ENCODE measurements at places on chromosomes 11 and 22.

GRCh38 chr22:39800790-39801520 is 92.6 kb downstream of the ENTHD1 start:
- DNase-seq, result peak; percentile 87

- DNase-seq, result no peak
Observed at GRCh38 chr22:32991353-32992101, 66.7 kb downstream of the SYN3 start.

- no peak for DNase-seq
Observed at GRCh38 chr11:64313491-64314145, 3.7 kb downstream of the TRMT112 start.

- DNase-seq, result no peak
Observed at GRCh38 chr11:5234381-5234834, at the start of gene HBD. HBD (minus strand) TSS chr11:5234483; CDS start chr11:5234433, 50 bp downstream.

DNA sequence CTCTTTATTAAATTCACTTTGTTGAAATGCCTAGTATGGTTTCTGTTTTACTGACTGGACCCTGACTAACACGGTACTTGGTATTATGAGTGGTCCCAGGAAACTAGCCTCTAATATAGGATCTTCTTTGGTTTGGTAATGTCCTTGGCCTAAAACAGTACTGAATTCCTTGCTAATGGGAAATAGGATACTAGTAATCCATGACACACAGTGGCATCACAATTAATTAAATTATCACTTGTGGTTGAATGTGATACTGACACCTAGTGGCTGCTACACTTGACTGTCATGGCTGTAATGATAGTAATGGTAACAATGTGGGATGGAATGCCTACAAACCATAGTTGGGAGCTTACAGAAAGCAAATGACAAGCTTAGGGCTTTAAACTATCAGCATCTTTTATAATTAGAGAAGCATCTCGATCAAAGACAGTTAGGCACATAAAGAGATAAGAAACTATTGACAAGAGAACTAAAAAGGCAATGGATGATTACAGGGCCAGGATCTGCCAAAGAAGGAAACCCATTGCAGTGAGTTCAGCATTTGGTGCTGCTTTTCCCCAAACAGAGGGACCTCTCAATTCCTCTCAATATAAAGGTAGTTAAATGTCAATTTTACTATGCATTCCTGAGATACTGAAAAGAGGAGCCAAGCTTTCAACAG is 8.6 kb downstream of the DNHD1 start:
- peak; percentile 6 for DNase-seq

- DNase-seq, result no peak
Observed at GRCh38 chr11:1880746-1881441, 10.8 kb downstream of the PRR33 start.

DNA sequence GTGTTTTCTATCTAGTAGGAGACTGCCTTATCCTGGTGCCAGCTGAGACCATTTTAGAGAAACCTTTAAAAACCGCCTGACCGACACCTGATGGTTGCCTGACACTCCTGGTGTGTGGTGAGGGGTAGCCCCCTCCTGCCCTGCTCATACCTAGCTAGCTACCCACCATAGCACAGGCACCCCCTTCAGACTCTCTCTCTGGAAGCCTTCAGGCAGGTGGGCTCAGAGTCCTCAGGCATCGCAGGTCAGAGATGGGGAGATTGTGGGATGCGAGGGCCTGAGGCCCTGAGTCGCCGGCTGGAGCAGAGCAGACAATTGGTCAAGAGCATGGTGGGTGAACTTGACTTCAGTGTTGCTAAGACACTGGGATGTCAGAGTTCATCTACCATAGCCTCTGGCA is 424.6 kb downstream of the BRD1 start:
- DNase-seq, result no peak
